Activated T-helper 2 cell treated with anti-CD3 and anti-CD28 coated beads, Interferon-gamma antibody, Interleukin-2, Interleukin-4, amounts not matched to agents 10 μg/mL and 5 μg/mL and 100 μg/mL, durations not matched to agents 14 hours and 24 hours and 36 hours (primary cell): ENCODE measurements at places on chromosomes 4 and X. TPM values are rescaled to one million over a fixed set of nuclear protein-coding genes. Genes with fewer than 3 reads are reported as not detected.
A peak's percentile ranks its signal among the peaks of the same experiment; 100 is the strongest.

GRCh38 chr4:52367282-52367830 lies 291.7 kb downstream of the USP46 start:
- H3K27ac ChIP-seq, result no peak overlapping the region
- no peaks in the 10 kb centered on the region for H3K4me1 ChIP-seq
- no peak for DNase-seq
- no peaks in the 10 kb centered on the region for H3K27me3 ChIP-seq
- H3K4me3 ChIP-seq, result no peak overlapping the region

Gene MAGEB1
- total RNA-seq, result not detected in 2 replicates

Gene BRCC3
- 29.3 and 34.9 TPM in 2 replicates for total RNA-seq

Gene P2RY10
- 55.6 and 65.7 TPM in 2 replicates for total RNA-seq

GRCh38 chr4:72110886-72111285 lies 79.1 kb downstream of the NPFFR2 start:
- no peak overlapping the region for H3K4me3 ChIP-seq
- no peaks in the 10 kb centered on the region for H3K27me3 ChIP-seq
- no peaks in the 10 kb centered on the region for H3K36me3 ChIP-seq

Gene HCCS
- total RNA-seq, result 24.4 and 26.1 TPM in 2 replicates

DNA sequence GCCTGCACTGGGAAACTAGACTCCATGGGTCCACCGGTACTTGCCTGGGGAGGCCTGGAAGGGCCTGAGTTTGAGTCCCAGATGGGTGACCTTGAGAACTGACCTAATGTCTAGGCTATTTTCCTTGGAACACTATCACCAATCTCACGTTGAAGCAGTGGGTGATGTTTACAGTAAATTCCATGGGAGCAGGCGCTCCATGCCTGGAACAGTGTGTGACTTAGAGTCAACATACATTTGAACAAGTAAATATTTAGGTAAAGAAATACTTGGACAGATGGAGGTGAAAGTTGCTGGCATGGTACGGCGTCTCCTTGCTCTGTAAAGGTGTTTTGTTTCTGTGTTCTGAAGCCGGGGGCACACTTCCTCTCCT lies 47.5 kb downstream of the TBC1D14 start:
- DNase-seq, result no peak
- H3K27ac ChIP-seq, result no peak overlapping the region

Gene EXOC1
- total RNA-seq, result 20.4 and 22.2 TPM in 2 replicates

Gene YIPF7
- total RNA-seq, result not detected in 2 replicates

Gene SATL1
- total RNA-seq, result not detected in 2 replicates

GRCh38 chrX:132622130-132622529 lies 133.3 kb upstream of the MBNL3 start:
- H3K4me1 ChIP-seq, result peaks cover 12% of the 10 kb centered on the region
- no peak overlapping the region for H3K4me3 ChIP-seq
- H3K36me3 ChIP-seq, result no peaks in the 10 kb centered on the region
- peak; percentile 9 for DNase-seq
- peak overlapping the region; percentile 82 for H3K27ac ChIP-seq
- H3K27me3 ChIP-seq, result no peaks in the 10 kb centered on the region

- H3K4me3 ChIP-seq, result no peak overlapping the region
- DNase-seq, result no peak
- H3K27ac ChIP-seq, result no peak overlapping the region
- H3K36me3 ChIP-seq, result no peaks in the 10 kb centered on the region
These were observed 46.7 kb downstream of the DTHD1 start for GRCh38 chr4:36328130-36328529.
